AG08395 (cell line): ENCODE measurements at places on chromosomes 2 and 18.

GRCh38 chr2:18514526-18515461 is 45.7 kb downstream of the RDH14 start:
- no peak for DNase-seq

DNA sequence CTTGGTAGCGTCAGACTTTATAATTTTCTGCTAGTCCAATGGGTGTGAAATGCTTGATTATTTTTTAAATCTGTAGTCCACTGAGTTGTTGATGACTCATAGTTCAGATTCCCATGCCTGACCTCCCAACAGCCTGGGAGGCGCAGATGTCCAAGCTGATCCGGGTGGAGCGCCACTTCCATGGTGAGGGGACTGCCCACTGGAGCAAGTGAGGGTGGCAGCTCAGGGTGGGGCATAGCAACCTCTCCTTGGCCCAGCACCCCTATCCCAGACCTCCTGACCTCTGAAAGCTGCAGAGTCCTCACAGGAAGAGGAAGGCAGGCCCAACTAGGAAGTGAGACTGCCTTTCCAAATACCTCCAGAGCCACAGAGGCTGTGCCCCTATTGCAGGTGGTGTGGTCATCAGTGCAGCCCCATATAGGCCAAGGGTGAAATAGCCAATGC is 4.4 kb downstream of the MAL start:
- DNase-seq = no peak

DNA sequence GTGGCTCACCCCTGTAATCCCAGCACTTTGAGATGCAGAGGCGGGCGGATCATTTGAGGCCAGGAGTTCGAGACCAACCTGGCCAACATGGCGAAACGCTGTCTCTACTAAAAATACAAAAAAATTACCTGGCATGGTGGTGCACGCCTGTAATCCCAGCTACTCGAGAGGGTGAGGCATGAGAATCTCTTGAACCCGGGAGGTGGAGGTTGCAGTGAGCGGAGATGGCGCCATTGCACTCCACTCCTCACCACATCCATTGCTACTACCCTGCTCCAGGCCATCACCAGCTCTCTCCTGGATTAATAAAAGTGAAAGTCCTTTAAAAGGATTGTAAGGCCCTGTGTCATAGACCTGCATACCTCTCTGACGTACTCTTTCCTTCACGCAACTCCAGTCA is 1.2 kb downstream of the RMP24 start:
- no peak for DNase-seq

DNA sequence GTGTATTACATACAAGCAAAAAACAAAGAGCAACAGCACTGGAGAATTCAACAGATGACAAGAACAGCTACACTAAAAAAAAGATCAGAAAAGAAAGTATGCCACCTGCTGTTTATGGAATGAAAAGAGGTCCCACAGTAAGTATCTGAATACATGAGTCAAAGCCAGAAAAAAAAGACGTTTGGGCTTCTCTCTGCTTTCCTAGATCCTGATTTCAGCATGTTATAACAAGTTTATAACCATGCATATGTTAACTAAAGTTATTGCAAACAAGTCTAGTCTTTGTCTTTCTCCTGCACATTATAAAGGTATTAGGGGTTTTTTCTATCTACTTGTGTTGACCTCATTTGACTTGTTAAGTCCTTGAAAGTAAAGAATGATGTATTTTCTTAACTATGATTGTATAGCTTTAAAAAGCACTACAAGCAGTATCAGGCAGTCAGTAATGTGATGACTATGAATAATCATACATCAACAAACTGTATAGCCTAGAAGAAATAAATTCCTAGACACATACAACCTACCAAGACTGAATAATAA is 108.5 kb upstream of the COL5A2 start:
- peak; percentile 58 for DNase-seq

GRCh38 chr2:171410101-171410500 is 23.7 kb downstream of the METTL8 start:
- no peak for DNase-seq

DNA sequence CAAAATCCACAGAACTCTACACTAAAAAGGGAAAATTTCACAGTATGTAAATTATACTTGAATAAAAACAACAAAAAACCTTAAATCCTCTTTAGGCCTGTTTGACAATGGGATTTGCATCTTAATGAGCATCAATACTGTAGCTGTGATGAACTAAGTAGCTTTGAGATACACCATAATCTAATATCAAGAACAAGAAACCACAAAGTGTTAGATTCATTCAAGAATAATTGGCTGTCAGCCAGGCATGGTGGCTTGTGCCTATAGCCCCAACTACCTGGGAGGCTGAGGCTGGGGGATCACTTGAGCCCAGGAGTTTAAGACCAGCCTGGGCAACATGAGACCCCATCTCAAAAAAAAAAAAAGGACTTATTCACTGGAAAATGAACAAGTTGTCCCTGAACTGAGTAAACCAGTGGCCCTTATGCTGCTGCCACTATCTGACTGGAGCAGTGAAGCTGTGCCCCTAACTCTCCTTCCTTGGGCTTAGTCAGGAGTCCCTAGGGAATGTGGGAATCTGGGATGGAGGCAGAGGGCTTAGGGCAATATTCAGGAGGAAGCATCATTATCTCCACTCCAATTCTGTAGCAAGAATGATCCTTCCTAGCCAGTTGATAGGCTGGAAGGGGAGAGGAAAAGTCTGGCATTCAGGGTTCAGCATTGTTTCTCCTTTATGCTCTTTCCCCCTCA is 88.5 kb downstream of the PRKCE start:
- no peak for DNase-seq

GRCh38 chr2:45011621-45012602 is 2.7 kb upstream of the SIX2 start:
- no peak for DNase-seq

DNA sequence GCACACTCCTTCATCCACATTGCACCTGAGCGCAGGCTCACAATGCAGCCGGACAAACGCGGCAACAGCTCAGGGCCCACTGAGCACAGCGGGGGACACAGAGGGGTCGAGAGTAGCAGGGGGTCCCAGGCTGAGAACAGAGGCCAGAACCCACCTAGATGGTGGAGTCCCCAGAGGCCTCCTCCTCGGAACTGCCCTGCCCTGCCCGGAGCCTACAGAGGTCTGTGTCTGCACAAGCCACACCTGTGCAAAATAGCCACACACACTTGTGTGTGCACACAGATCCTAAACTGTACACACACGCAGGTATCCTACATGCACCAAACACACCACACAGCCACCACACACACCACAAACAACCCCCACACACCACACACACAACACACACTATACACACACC is 72.8 kb downstream of the TMEM18 start:
- DNase-seq = no peak

DNA sequence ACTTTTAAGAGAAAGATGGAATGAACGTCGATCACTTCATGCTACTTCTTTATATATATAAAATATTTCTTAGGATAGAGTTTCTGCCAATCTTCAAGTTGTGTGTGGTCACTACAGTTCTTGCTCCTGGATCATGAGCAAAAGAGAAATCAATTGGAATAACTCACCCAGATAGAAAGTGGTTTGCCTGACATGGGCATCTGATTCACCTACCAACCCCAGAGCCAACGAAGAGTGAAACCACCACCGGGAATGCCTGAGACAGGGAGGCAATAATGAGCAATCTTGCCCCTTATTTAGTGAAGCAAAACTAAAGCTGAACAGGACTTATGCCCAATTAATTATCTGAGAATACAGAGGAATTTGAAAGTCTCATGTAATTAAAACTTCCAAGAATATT is 250.2 kb upstream of the REG3G start:
- no peak for DNase-seq

- no peak for DNase-seq
These were observed 450.2 kb downstream of the PLCL1 start for GRCh38 chr2:198254536-198255090.

DNA sequence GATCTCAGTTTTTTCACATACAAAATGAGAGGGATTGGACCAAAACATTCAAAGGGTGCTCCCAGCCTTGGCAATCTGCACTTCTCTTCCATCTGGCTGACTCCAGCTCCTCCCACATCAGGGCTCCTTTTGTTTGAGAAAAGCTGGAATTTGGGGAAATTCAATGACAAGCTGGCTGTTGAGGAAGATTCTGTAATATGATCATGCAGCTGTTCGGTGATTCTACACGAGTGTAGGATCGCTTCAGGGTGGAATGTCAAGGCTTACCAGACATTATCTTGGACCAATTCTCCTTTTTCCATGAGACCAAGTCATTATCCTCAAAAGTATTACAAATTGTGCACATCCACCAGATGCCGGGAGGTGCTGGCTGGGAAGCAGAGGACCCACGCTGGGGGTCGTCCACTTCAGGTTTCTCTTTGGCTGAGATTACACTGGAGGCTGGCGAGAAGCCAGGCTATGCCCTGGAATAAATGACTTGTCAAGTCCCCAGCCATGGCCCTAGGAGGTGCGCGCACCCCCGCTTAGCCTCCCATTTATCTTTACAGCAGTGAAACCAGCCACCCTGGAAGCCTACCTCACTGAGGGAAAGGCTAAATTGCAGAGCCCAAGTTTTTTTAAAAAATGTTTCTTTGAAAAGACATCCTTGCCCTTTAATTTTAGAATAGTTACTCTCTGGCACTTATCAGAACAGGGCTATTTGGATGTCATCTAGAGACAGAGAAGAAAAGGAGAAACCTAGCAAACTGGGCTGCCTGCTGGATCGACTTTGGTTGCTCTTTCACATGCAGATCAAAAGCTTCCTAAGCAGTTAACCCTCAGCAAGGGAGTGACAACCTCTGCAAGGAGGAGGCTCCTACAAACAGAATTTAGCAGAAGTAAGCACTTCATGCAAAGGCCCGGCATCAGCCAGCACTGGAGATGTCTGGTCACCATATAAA is 42.5 kb upstream of the LCLAT1 start:
- peak; percentile 31 for DNase-seq

DNA sequence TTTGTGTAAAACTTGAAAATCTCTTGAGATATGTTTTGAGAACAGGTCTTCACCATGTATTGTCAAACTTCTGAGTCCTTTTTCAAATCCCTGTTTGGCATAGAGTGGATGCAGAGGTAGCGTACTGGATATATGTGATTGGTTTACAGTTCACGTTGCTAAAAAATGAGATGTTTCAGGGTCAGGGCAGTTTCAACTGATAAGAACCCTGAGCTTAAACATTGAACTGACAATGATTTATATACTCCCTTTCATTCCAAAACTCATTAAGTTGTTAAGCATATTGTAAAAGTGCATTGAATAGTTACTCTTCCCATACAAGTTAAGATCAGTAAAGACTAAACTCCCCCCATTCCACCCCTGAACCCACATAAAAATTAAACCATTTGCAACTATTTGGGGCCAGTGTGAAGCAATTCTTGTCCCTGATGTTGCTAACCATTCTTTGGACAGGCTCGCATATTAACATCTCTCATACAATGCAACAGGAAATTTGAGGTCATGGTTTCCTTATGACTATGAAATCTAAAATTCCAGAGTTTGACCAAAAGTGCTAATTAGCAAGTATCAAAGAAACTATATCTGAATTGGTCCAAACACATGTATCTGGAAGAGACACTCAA is 470.9 kb upstream of the ACVR2A start:
- peak; percentile 52 for DNase-seq

- no peak for DNase-seq
These were observed 192.9 kb downstream of the TFCP2L1 start for GRCh38 chr2:121092095-121092494.

DNA sequence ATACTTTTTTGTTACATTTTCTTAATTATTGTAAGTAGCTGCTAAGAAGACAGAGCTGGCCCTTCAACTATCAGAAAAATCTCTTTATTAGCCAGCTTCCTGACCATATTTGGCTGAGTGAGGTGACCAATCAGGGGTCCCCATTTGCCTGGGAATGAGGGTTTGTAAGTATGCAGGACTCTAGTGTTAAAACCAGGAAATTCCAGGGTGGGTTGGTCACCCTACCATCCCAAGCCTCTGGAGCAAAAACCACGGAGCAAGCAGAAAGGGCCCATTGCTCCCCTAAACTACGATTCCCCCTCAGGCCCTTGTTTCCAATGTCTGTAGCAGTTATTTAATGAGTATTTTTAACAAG is 165.6 kb upstream of the NCKAP5 start:
- peak; percentile 51 for DNase-seq

DNA sequence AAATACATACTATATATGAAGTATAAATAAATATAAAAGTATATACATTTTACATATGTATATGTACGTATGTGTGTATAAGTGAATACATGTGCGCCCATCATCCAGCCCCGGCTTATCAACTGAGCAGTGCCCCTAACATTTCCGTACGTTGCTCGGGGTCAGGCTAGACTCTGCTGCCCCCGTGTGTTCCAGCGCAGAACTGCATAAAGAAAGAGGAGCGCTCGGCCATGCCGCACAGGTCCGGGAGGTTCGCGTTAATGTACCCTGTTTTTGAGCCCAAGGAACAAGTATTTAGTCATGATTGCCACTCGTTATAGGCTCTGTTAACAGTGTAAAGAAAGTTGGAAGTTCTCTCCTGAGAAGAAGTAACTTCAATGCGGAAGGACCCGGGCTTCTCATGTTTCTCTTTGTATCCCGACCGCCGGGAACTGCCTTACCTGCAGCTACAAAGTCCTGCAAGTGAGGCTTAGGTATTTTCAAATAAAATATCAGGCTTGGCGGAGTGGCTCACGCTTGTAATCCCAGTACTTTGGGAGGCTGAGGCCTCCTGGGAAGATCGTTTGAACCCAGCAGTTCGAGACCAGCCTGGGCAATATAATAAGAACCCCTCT is 55.7 kb downstream of the CD8B2 start:
- DNase-seq = peak; percentile 76

- DNase-seq = no peak
These were observed 33.3 kb downstream of the C2orf76 start for GRCh38 chr2:119333360-119333759.

- no peak for DNase-seq
These were observed 112.2 kb downstream of the GALNT3 start for GRCh38 chr2:165681841-165682240.

DNA sequence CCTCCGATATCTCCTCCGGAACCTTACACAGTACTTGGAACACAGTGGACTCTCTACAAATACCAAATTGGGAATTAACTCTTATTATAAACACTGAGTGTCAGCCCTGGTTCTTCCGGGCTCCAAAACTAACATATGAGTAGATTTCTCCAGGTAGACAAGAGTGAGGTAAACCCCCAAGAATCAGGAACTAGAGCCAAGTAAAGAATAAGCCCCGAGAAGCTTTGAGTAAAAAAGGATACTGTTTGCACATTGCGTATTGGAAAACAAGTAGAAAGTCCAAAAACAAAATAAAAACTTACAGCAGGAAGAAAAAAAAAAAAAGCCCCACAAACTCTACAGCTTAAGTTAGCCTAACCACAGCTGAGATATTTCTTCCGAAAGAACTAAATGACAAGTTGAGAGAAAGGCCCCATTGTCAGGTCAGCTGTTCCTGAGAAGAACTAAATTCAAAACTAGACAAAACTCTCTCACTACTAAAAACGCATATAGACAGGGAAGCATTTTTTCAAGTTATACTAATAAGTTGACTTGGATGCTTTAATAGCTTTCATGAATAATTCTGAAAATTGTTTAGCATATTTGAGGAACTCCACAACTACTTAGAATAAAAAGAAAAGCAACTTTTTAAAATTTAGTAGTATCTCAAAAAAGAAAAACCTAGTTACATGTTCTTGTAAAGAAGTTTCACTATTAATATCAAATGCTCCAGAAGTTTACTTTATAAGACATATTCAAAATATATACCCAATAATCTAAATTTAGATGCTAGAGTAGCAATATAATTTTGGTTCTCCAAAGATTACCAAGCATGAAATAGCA is 4.3 kb upstream of the HAAO start:
- no peak for DNase-seq
